ENCODE measurements at places on chromosomes 7 and 10.

DNA sequence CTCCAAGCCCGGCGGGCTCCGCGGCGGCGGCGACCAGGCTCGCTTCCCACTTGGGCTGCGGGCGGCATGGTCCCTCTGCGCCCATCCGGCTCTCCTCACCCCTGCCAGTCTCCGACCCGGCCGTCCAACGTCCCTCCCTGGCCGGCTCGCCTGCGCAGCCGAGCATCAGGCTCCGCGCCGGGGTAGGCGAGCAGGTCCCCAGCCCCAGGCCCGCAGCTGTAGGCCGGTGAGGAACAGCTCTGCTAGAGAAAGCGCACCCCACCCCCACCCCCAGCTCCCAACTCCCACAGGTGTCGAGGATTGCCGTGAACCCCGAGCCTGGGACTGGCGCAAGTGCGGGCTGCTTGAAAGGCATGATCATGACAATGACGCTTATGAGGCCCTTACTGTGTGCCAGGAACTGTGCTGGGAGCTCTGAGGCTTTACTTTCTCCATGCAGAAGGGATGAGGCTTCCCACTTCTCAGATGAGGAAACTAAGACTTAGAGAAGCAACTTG lies 20.8 kb upstream of the PAX2 start:
- no peak for DNase-seq

DNA sequence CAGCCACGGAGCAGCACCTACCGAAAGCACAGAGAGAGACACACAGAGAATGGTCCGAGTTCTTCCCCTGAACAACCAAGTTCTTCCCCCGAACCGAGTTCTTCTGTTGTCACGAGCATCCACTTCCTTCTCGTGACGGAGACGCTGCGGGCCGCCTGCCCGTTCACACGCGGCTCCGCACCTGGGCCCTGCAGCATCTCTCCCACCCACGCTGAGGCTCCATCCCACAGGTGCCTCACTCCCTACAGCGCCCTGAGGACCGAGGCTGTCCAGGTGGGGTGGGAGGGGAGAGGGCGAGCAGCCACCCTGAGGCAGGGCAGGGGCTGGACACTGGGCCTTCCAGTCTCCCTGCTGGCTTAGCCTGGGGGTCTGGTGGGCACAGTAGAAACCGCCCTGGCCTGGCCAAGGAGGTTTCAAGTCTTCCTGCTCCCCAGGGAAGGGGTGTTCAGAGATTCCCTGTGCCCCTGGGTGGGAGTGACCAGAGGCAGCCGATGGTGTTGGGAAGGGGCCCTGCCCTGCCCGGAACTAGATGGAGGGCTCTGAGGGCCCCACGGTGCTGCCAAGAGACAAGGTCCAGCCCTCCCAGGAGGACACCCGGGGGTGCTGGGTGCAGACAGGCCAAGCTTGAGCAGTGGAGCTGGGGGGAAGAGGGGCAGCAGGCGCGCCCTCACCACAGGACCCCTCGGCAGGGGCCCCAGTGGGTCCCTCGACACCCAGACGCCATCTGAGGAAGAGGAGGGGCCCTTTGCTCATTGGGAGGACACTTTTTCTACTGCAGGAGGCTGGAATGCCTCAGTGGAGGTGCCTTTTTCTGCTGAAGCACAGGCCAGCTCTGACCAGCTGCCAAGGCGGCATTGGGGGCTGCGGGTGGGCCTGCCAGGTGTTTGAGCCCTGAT lies 5.2 kb upstream of the NKX6-2 start:
- no peak for DNase-seq

DNA sequence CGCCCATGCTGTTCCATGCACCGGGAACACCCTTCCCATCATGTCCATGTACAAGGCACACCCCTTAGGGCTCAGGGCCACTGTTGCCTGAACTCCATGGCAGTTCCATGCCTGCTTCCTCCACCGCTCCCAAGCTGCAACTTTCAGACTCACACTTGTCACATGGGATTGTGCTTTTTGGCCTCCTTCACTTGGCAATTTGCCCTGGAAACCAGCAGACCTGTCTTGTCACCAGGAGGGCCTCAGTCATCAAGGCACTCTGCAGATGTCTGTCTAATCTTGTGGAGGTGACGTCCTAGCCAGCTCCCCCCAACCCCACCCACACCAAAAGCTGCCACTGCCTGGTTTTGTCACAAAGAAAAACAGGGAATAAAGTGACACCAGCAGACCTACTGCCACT lies 47.5 kb downstream of the CARD11 start:
- no peak for DNase-seq

DNA sequence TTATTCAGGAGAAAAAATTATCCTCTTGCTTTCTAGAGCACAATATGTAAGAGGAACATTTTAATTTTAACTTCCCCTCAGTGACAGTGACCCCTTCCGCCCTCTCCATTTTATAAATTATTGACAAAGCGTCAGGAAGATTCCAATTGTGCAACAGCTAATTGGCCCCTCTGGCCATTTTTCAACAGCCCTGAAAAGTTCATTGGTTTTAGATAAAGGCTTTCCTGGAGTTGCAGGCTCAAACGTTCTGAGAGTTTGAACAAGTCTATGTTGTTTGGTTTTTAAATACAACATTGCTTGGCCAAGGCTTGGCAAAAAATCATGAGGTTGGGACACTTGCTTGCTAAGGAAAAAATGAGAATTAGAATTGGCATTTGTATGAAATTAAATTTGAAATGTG lies 422.2 kb upstream of the ANKRD30A start:
- no peak for DNase-seq

All from right lung (tissue), 10 donors.